ENCODE measurements at places on chromosomes 12 and 14.
A peak's percentile ranks its signal among the peaks of the same experiment; 100 is the strongest.

DNA sequence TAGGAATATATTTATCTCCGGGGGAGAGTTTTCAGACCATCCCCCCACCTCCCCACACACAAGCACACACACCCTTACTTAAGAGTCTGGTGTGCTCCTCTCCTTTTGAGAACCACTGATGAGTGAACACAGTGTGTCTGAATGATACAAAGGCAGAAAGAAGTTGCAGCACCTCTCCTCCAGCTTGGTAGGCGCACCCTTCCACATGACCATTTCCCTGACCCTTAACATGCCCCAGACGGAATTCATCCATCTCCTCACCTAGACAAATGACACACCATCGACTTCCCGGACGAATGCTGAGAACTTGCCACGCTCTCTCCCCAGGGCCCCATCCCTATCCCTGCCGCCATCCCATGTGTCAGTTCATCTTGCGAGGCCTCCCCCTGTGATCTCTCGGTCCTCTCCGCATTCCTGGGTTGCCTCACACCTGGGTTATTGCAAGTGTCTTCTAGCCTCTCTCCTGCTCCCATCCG is 3.9 kb downstream of the TNFRSF1A start:
- no peak for DNase-seq

GRCh38 chr14:22070119-22070982 is 396.7 kb upstream of the OR4E1 start:
- peak; percentile 7 for DNase-seq

DNA sequence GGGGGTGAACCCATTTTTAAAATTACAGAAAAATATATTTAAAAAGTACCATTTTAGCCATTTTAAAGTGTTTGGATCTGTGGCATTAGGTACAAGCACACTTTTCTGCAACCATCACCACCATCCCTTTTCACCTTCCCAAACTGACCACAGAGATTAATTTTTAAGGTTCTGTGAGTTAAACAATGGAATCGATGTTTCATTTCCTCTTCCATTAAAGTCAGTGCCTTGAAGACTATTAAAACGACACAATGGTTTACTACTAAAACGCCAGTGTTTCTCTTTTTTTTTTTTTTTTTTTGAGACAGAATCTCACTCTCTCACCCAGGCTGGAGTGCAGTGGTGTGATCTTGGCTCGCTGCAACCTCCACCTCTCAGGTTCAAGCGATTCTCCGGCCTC is 78.1 kb upstream of the GPR68 start:
- DNase-seq, result no peak

GRCh38 chr14:61705017-61705416 is 9.7 kb downstream of the HIF1A start:
- no peak for DNase-seq

DNA sequence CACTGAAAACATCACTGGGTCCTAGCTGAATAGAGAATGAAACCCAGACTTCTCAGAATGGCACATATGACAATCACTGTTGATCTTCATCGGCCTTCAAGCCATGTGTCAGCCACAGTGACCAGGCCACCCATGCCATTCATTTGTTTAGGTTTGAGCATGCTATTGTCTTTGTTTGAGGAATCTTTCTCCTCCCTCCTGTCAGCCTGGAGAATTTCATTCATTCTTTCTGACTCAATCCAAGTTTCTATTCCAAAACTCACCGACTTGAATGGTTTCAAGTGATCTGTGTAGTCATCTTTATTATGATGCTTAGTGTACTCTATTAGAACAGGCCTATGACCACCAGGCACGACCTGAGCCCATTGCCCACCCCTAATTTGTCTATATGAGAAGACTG is 106.3 kb downstream of the ETNK1 start:
- DNase-seq, result no peak

DNA sequence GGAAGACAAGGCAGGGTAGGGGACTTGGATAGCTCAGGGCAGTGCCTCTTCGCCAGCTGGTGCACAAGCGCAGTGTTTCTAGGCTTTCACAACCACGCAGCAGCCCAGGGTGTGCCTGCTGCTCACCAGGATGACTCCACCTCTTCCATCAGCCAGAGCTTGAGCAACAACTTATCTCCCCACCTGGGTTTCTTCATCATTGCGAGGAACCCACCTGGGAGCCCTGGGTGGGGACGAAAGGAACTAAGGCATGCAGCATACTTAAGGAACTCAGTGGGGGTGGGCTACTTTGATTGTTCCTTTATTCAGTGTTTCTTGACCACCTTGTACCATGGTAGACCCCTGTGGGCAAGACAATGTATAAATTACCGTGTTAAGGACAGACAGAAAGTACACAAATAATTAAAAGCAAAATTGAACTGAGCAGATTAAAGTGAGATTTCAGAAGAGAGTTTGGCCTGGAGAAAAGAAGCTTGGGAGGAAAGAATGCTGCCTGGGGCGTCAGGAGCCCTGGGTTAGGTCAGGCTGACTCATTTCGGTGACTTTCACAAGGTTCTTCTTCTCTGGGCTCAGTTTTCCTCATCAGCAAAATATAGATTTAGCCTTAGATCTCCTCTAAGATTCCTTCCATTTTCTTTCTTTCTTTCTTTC is 22.9 kb downstream of the KRT18 start:
- DNase-seq, result no peak

- no peak for DNase-seq
These were observed 575 bp downstream of the L2HGDH start for GRCh38 chr14:50311337-50311971.

GRCh38 chr12:112591488-112591887 is 172.7 kb downstream of the PTPN11 start:
- DNase-seq, result no peak

GRCh38 chr12:43776498-43776897 is 17.7 kb downstream of the IRAK4 start:
- DNase-seq, result peak; percentile 47
